ENCODE measurements at places on chromosomes 5 and 9.

- no peak for DNase-seq
Measured at GRCh38 chr5:80206282-80206681, 49.6 kb downstream of the SERINC5 start.

DNA sequence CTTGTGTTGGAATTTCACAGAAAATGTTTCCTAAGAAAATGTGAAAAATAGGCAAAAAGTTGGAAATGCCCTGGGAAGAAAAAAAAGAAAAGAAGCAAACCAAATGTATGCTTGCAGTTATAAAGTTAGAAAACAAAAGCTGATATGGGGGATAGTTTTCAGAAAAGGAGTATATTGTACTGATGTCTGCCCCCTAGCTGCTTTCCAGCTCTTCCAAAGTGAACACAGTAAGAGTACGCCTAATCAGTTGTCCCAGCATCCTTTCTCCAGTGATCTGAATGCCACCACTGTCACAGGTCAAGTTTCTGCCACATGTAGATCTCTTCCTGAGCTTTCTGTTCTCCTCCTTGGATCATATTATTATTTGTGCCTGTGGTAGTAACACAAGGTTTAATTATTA is 5.8 kb downstream of the TYRP1 start:
- DNase-seq: no peak

GRCh38 chr5:173903396-173904140 is 15.4 kb downstream of the CPEB4 start:
- no peak for DNase-seq

DNA sequence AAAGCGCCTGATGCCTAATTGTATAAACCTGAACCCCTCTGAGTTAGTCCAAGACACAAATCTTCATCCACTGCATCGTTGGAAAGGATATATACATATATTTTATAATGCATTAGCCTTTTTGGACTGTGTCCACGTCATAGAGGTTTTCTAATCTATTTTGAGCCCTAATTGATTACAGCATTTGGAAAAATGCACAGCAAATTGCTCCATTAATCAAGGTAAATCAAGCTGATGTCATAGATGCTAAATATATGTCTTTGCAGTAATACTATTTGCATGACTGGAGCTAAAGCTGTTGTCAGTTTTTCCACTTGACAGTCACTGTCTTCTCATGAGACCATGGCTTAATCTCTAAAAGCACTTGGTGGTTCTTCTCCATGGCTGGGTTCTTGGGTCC is 483.5 kb upstream of the TNC start:
- DNase-seq: no peak

DNA sequence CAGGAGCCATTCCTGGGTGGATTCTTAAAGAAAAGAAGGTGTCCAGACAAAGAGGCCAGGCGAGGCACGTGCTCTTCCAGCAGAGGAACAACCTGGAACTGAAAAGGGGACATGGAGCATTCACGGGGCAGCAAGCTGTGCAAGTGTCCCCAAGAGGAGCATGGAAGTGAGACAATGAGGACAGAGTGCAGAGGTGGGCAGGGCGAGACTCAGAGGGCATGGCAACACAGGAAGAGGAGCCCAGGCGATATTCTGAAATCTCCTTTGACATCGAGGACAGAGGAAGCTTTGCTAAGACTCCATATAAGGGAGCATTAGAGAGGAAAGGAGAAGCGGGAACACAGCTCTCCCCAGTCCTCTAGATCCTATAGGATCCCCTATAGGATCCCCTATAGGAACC is 29.4 kb upstream of the SPATA31E1 start:
- DNase-seq: no peak

GRCh38 chr5:150081541-150082283 is 4.6 kb downstream of the CSF1R start:
- peak; percentile 39 for DNase-seq

Data from putamen (tissue), 1 donor.